ENCODE measurements at places on chromosomes 2 and 18. TPM values are rescaled to one million over a fixed set of nuclear protein-coding genes. Genes with fewer than 3 reads are reported as not detected.

Gene CD8B
- 1.5 TPM for total RNA-seq

Gene CCNYL1
- 8.7 TPM for total RNA-seq

Gene TRIM43
- not detected for total RNA-seq

Gene SLC4A3
- total RNA-seq, result not detected

Gene GAL3ST2
- 0.51 TPM for total RNA-seq

Gene SATB2
- not detected for total RNA-seq

Gene IL36RN
- total RNA-seq, result not detected

Gene SCN9A
- 0.07 TPM for total RNA-seq

- DNase-seq, result no peak
- H3K36me3 ChIP-seq, result no peaks in the 10 kb centered on the region
- peak within 1 kb of the TSS; percentile 81 for H3K27ac ChIP-seq
- peaks cover 28% of the 10 kb centered on the region for H3K4me1 ChIP-seq
- H3K27me3 ChIP-seq, result peaks cover 77% of the 10 kb centered on the region
These were observed at the start of gene SP9 for GRCh38 chr2:174334781-174335251. Gene SP9 (plus strand): TSS chr2:174334954. CDS start chr2:174335093, 139 bp downstream.

- no peaks in the 10 kb centered on the region for H3K36me3 ChIP-seq
- no peaks in the 10 kb centered on the region for H3K4me1 ChIP-seq
- H3K27me3 ChIP-seq, result peaks cover 2% of the 10 kb centered on the region
- no peak overlapping the region for H3K4me3 ChIP-seq
These were observed 49.9 kb upstream of the PARD3B start for GRCh38 chr2:204495381-204495780.

DNA sequence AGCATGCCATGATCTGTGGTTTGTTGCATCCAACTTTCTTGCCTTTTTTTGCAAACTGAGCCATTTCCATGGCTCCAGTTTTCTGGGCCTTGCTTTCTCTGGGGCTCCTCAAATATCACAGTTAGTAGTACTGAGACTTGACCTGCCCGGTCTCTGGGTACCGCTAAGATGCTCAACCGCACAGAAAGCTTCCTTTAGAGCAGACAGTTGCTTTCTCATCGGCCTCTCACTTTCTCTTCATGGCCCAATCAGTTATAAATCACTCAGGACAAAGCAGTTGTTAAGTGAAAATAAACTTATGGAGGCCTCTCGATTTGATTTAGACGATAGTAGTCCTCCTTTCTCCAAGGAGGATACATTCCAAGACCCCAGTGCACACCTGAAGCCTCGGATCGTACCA is 141.2 kb upstream of the ASB18 start:
- no peaks in the 10 kb centered on the region for H3K27me3 ChIP-seq
- no peaks in the 10 kb centered on the region for H3K36me3 ChIP-seq
- no peaks in the 10 kb centered on the region for H3K4me1 ChIP-seq
- H3K4me3 ChIP-seq, result no peak overlapping the region
- H3K27ac ChIP-seq, result no peak overlapping the region

GRCh38 chr18:65749841-65750240 is 971 bp upstream of the CDH7 start:
- H3K36me3 ChIP-seq, result no peaks in the 10 kb centered on the region
- peaks cover 14% of the 10 kb centered on the region for H3K27me3 ChIP-seq
- no peak overlapping the region for H3K27ac ChIP-seq
- H3K4me1 ChIP-seq, result no peaks in the 10 kb centered on the region
- no peak overlapping the region for H3K4me3 ChIP-seq

GRCh38 chr18:76791106-76791505 is 31.3 kb upstream of the ZNF236 start:
- no peak overlapping the region for H3K4me3 ChIP-seq
- no peak overlapping the region for H3K27ac ChIP-seq
- peaks cover 9% of the 10 kb centered on the region for H3K4me1 ChIP-seq
- DNase-seq, result no peak
- H3K27me3 ChIP-seq, result peaks cover 11% of the 10 kb centered on the region

GRCh38 chr2:23335550-23335949 is 49.4 kb upstream of the KLHL29 start:
- H3K4me3 ChIP-seq, result no peak overlapping the region
- H3K27me3 ChIP-seq, result peaks cover 11% of the 10 kb centered on the region
- no peak for DNase-seq
- no peak overlapping the region for H3K27ac ChIP-seq
- H3K4me1 ChIP-seq, result no peaks in the 10 kb centered on the region

GRCh38 chr2:151361674-151362370 is 4.4 kb downstream of the TNFAIP6 start:
- H3K36me3 ChIP-seq, result no peaks in the 10 kb centered on the region
- H3K4me3 ChIP-seq, result no peak overlapping the region
- H3K27me3 ChIP-seq, result peaks cover 14% of the 10 kb centered on the region
- H3K4me1 ChIP-seq, result no peaks in the 10 kb centered on the region
- H3K27ac ChIP-seq, result no peak overlapping the region

GRCh38 chr2:72118386-72118785 is 29.3 kb downstream of the CYP26B1 start:
- peaks cover 8% of the 10 kb centered on the region for H3K27me3 ChIP-seq
- no peak overlapping the region for H3K27ac ChIP-seq
- no peak overlapping the region for H3K4me3 ChIP-seq
- H3K36me3 ChIP-seq, result no peaks in the 10 kb centered on the region
- no peaks in the 10 kb centered on the region for H3K4me1 ChIP-seq
- DNase-seq, result no peak

GRCh38 chr2:33727361-33728032 is 128.4 kb upstream of the FAM98A start:
- no peak overlapping the region for H3K4me3 ChIP-seq
- H3K27me3 ChIP-seq, result no peaks in the 10 kb centered on the region
- no peaks in the 10 kb centered on the region for H3K4me1 ChIP-seq
- no peak for DNase-seq
- H3K27ac ChIP-seq, result no peak overlapping the region
- H3K36me3 ChIP-seq, result no peaks in the 10 kb centered on the region

DNA sequence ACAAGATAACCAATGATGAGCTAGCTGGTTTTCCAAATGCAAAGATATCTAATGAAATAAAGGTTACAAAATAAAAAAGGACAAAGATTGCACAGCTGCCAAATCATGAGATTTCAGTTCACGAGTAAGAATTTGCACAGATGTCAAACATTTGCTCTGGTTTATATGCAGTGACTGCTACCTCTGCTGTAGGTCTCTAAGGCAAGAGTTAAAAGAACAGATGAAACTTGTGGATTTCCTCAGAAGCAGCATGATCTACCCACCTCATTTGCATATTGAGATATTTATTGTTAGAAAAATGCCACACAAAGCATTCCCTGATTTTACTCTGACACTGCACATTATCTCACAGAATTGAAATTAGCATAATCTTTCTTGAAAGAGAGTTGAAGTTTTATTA is 763.2 kb upstream of the ZEB2 start:
- H3K4me1 ChIP-seq, result no peaks in the 10 kb centered on the region
- H3K4me3 ChIP-seq, result no peak overlapping the region
- no peak for DNase-seq
- H3K36me3 ChIP-seq, result no peaks in the 10 kb centered on the region
- no peak overlapping the region for H3K27ac ChIP-seq

GRCh38 chr2:149044500-149044899 is 6.0 kb downstream of the LYPD6B start:
- H3K4me1 ChIP-seq, result no peaks in the 10 kb centered on the region
- H3K36me3 ChIP-seq, result no peaks in the 10 kb centered on the region

DNA sequence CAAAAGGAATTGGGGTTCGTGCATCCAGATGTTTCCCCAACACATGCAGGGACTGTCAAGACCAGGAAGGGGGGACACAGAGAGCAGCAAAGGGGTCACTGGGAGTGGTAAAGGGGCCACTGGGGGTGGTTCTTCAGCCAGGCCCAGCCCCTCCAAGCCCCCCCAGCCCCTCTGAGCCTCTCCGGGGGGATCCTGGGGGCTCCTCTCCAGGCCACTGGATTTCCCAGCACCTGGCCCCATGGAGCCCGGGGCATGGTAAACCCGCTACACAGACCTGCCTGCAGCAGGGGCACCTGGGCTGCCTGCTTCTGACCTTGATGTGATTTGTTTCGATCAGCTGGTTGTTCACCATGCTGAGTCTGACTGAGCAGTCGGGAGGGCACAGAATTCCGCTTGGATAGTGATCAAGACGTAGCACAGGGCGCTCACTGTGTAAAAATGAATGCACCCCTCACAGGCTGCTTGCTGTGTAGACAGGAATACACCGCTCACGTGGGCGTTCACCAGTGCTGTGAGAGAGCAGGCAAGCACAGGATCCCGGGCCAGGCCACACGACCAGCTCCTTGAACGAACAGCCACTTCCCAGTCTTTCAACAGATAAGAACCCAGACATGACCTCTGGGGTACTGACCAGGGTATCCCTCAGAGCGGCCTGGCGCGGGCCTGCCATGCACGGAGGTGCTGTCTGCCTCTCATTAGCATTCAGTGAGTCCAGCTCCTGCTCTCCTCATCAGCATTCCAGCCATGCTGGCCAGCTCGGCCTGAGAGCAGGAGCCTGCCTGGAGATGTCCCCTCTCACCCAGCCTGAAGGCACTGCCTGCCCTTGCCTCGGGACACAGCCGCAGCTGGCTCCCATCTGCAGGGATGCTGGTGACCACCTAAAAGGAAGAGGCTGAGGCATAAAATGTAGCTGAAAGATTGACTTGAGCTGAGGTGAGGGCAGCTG is 73.3 kb upstream of the OTOS start:
- no peak for DNase-seq
- no peaks in the 10 kb centered on the region for H3K36me3 ChIP-seq
- H3K27ac ChIP-seq, result no peak overlapping the region
- no peak overlapping the region for H3K4me3 ChIP-seq
- H3K4me1 ChIP-seq, result no peaks in the 10 kb centered on the region

DNA sequence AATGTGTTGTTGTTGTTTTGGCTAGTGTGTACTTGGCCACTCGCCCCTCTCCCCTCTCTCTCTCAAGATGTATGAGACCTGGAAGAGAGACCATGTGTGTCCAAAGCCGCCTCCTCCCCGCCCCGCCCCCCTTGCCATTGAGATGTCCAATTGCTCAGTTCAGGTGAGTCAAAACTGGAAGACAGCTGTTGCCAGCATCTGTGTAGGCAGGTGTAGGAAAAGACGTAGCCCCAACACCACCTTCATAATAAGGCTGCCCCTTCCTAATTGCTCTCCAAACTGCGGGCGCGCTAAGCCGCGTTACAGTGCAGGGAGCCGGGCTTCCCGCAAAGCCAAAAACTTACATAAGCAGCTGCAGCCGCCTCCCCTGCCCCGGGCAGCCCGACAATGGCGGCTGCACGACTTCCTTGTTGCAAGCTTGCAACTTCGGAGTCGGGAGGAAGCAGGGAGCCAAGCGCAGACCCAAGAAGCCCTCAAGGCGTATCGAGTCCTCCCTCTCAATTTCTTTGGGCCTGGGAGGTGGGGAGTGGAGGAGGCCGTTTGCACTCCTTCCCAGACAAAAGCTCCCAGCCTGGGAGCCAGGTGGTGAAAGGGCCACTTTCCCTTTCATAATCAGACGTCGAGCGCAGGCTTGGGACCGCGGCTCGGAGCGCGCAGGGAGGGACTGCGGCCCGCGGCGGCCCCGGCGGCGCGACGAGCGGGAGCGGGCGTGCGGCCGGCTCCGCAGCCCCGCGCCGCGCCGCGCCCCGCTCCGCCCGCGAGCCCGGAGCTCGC is 882 bp downstream of the ZBTB14 start:
- peak; percentile 49 for DNase-seq
- H3K27ac ChIP-seq, result peak overlapping the region; percentile 92
- peak overlapping the region; percentile 86 for H3K4me3 ChIP-seq
- peaks cover 34% of the 10 kb centered on the region for H3K4me1 ChIP-seq
- H3K36me3 ChIP-seq, result peaks cover 26% of the 10 kb centered on the region

DNA sequence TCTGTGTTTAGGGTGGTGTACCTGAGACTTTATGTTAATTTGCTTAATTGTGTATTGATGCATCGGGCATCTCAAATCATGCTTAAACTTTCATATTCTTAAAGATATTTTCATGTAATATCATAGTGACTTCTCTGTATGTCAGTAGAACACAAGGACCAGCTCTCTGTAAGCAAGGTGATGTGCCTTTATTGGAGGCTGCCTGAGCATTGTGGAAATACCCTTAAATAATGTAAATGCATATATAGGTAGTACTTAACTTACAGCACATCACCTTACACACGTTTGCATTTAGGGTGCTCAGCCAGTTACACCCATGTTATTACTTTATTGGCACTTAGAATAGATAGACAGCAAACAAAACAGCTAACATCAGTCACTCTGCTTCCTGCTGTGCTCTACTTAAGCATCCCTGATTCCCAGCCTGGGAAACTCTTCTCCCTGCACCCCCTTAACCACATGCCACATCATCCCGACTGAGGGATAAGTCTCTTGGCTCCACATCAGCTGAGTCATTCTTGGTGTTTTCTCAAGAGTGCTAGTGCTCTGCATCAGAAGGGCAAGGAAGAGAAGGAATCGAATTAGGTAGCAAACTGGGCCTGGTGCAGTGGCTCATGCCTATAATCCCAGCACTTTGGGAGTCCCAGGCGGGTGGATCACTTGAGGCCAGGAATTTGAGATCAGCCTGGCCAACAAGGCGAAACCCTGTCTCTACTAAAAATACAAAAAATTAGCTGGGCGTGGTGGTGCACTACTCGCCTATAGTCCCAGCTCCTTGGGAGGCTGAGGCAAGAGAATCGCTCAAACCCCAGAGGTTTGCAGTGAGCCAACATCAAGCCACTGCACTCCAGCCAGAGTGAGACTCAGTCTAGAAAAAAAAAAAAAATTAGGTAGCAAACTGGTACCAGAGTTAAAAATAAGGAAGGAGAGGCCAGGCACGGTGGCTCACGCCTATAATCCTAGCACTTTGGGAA is 108.7 kb downstream of the MAP3K20 start:
- no peaks in the 10 kb centered on the region for H3K4me1 ChIP-seq
- peaks cover 3% of the 10 kb centered on the region for H3K36me3 ChIP-seq

- no peak overlapping the region for H3K4me3 ChIP-seq
- peak; percentile 6 for DNase-seq
- no peaks in the 10 kb centered on the region for H3K27me3 ChIP-seq
- peaks cover 20% of the 10 kb centered on the region for H3K4me1 ChIP-seq
- no peaks in the 10 kb centered on the region for H3K36me3 ChIP-seq
- H3K27ac ChIP-seq, result peak overlapping the region; percentile 63
These were observed 171.9 kb downstream of the FMNL2 start for GRCh38 chr2:152506843-152507242.

DNA sequence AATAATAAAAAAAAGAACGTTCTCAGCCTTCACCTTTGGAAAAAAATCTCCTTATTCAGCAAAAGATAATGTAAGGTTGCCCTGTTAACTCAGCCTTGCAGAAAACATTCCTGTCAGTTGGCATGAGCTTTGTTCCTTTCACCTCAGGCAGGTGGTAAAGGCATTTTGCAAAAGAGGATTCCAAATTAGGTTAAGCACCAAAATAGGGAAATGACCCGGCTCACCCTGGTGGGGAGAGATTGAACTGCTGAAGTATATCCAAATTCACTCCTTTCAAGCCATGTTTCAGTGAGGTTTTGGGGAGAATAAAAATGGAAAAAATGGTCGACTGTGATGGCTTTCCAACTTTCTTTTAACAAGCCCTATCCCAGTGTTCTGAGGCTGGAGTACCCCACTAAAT is 1988.8 kb upstream of the PIK3C3 start:
- H3K36me3 ChIP-seq, result no peaks in the 10 kb centered on the region
- H3K4me3 ChIP-seq, result no peak overlapping the region
- no peak for DNase-seq
- H3K4me1 ChIP-seq, result no peaks in the 10 kb centered on the region
- H3K27ac ChIP-seq, result no peak overlapping the region

- H3K36me3 ChIP-seq, result peaks cover 22% of the 10 kb centered on the region
- no peak for DNase-seq
- peaks cover 57% of the 10 kb centered on the region for H3K4me1 ChIP-seq
- H3K27ac ChIP-seq, result peak overlapping the region; percentile 35
These were observed 170.5 kb upstream of the SLC39A10 start for GRCh38 chr2:195486520-195486919.
